ENCODE measurements at places on chromosomes 7 and 10. TPM values are rescaled to one million over a fixed set of nuclear protein-coding genes. Genes with fewer than 3 reads are reported as not detected.

GDF10 gene
- 10.0 TPM for total RNA-seq

IDI1 gene
- 72.8 TPM for total RNA-seq

CFTR gene
- total RNA-seq = 2.5 TPM

NCAPG2 gene
- total RNA-seq = 19.6 TPM

TMEM229A gene
- total RNA-seq = 1.9 TPM

ALOX5 gene
- total RNA-seq = 8.1 TPM

LIPF gene
- not detected for total RNA-seq
